ENCODE measurements at places on chromosomes 2 and 18. TPM values are rescaled to one million over a fixed set of nuclear protein-coding genes. Genes with fewer than 3 reads are reported as not detected.
A peak's percentile ranks its signal among the peaks of the same experiment; 100 is the strongest.

DNA sequence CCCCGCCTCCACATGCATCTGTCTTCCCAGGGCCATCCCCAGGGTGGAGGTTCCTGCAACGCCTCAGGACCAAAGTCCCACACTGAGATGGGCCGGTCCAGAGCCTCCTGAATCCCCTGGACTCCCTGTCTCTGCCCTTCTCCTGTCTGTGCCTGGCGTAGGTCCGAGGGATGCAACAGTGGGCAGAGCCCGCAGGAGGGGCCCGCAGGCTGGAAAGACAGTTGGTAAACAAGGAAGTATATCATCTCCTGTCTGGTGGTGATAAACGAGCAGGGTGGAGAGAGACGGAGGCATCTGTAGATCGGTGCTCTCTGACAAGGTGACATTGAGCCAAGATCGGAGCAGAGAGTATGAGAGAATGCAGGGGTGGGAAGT lies 72.6 kb upstream of the RAB6C start:
- H3K27ac ChIP-seq: no peak overlapping the region
- H3K36me3 ChIP-seq: no peaks in the 10 kb centered on the region
- H3K4me1 ChIP-seq: no peaks in the 10 kb centered on the region
- no peaks in the 10 kb centered on the region for H3K27me3 ChIP-seq

DNA sequence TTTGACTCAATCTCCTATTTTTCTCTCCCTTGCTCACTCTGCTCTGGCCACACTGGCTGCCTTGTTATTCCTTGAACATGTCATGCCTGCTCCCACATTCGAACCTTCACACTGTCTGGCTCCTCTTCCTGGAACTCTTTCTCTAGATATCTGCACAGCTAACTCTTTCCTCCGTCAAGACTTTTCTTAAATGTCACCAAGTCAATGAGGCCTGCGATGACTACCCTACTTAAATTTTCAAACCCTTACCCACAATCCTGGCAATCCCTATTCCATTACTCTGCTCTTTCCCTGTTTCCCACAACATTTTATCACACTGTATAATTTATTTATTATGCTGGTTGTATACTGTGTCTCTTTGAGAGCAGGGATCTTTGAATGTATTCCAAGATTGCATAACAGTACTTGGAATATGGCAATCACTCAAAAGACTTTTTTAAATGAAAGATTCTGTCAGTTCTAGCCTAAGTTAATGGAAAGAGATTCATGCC lies 206.2 kb downstream of the SRBD1 start:
- H3K27me3 ChIP-seq: peaks cover 1% of the 10 kb centered on the region
- DNase-seq: no peak
- H3K4me1 ChIP-seq: peaks cover 3% of the 10 kb centered on the region
- peaks cover under 1% of the 10 kb centered on the region for H3K36me3 ChIP-seq

GRCh38 chr2:119249855-119250717 lies 26.5 kb downstream of the STEAP3 start:
- no peak overlapping the region for H3K4me3 ChIP-seq
- no peak for DNase-seq
- peaks cover 3% of the 10 kb centered on the region for H3K36me3 ChIP-seq

- peaks cover 11% of the 10 kb centered on the region for H3K4me1 ChIP-seq
- H3K27ac ChIP-seq: no peak overlapping the region
- peaks cover 17% of the 10 kb centered on the region for H3K27me3 ChIP-seq
- H3K4me3 ChIP-seq: no peak overlapping the region
Observed at GRCh38 chr2:42030829-42031228, 17.0 kb upstream of the PKDCC start.

- H3K27ac ChIP-seq: no peak overlapping the region
- no peak for DNase-seq
- no peaks in the 10 kb centered on the region for H3K36me3 ChIP-seq
- no peaks in the 10 kb centered on the region for H3K4me1 ChIP-seq
- no peak overlapping the region for H3K4me3 ChIP-seq
Observed at GRCh38 chr2:158731386-158731785, 63.7 kb upstream of the DAPL1 start.

DNA sequence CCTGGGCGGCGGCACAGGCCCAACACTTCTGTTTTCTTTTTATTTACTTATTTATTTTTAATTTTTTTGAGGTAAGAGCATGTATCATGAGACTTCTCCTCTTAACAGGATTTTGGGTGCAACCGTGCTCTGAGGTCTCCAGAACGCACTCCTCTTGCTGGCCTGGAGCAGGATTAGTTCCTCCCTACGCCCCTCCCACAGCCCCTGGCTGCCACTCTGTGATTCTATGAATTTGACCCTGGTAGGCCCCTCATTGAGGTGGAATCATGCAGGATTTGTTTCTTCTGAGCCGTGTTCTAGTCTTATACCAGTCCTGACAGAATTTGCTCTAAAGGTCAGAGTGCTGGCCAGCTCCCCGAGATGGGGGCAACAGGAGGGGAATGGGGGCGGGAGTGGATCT lies 106.5 kb upstream of the HS6ST1 start:
- no peaks in the 10 kb centered on the region for H3K4me1 ChIP-seq
- no peaks in the 10 kb centered on the region for H3K36me3 ChIP-seq
- H3K27ac ChIP-seq: no peak overlapping the region
- peaks cover 3% of the 10 kb centered on the region for H3K27me3 ChIP-seq
- H3K4me3 ChIP-seq: no peak overlapping the region

UGT1A4 gene
- not detected for polyA plus RNA-seq

DNA sequence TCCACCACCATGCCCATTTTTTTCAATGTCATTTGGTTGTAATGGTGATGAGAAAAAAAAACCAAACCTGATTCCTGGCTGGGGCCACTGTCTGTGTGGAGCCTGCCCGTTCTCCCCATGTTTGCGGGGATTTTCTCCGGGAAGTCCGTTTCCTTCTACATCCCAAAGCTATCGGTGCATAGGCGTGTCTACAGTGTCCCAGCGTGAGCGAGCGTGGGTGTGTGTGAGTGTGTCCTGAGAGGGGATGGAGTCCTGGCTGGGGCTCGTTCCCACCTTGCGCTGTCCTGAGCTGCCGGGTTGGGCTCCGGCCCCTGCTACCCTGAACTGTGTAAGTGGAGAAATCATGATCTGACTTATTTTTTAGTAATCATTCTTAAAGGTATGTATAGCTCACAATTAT lies 7.3 kb upstream of the ZAP70 start:
- H3K4me3 ChIP-seq: no peak overlapping the region
- peaks cover 2% of the 10 kb centered on the region for H3K36me3 ChIP-seq
- H3K27me3 ChIP-seq: no peaks in the 10 kb centered on the region
- no peak overlapping the region for H3K27ac ChIP-seq

GRCh38 chr2:223465793-223466192 lies 136.4 kb downstream of the SCG2 start:
- H3K4me3 ChIP-seq: no peak overlapping the region
- no peak for DNase-seq
- H3K36me3 ChIP-seq: no peaks in the 10 kb centered on the region
- H3K4me1 ChIP-seq: no peaks in the 10 kb centered on the region
- H3K27ac ChIP-seq: no peak overlapping the region

DNA sequence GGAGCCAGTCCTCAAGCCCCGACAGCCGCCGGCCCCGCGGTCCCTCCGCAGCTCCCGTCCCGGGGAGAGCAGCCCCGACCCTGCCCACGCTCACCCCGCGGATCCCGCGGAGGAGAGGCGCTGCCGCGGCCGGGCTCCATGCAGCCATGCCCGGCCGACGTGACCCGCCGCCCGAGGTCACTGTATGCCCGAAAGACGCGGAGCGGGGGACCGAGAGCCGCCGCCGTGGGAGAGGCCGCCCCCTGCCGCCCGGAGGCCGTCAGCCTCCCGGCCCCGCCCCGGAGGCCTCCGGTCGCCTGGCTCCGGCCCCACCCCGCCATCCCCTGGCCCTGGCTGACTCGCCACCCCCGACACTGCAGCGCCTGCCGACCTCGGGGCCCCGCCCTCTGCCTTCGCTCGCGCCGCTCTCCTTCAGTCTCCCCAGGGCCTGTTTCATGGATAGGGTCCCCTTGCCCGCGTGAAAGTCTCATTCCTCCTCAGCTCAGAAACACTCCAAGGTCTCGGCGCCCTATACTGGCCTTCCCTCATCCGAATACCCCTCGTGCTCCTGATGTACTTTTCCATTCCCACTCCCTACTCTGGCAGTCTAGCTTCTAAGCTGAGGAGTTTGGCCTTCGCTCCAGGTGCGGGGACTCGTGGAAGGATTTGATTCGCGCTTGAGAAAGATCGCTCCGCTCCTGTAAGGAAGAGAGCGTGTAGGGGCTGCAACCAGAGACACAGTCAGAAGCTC lies at the start of gene BOLA3:
BOLA3 (minus strand) TSS at position 186 of the 730 bp plus-strand sequence; CDS start at position 148, 38 bp downstream.
- no peak within 1 kb of the TSS for H3K27ac ChIP-seq
- H3K4me3 ChIP-seq: no peak within 1 kb of the TSS
- peaks cover under 1% of the 10 kb centered on the region for H3K36me3 ChIP-seq
- no peaks in the 10 kb centered on the region for H3K4me1 ChIP-seq
- DNase-seq: peak; percentile 85

DNA sequence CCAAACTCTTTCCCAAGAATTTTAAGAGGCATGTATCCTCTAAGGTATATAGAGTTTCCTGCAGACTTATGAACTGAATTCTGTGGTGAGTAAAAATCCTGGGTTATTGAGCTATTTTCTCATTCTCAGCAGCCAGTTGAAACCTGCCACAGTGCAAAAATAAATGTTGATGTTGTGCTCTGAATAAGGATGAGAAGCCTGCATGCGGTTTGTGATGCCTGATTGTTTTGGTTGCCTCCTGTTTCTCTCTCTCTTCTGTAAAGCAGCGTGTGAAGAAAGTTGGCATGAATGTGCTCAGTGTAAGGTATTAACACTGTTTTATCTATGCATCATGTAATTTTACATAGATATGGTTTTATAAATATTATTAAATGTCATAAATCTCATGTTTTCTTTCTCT lies 452.6 kb downstream of the CDH2 start:
- no peak overlapping the region for H3K27ac ChIP-seq
- H3K27me3 ChIP-seq: no peaks in the 10 kb centered on the region
- no peak for DNase-seq
- H3K36me3 ChIP-seq: peaks cover 5% of the 10 kb centered on the region

- H3K36me3 ChIP-seq: no peaks in the 10 kb centered on the region
- no peaks in the 10 kb centered on the region for H3K4me1 ChIP-seq
- no peak overlapping the region for H3K27ac ChIP-seq
- H3K4me3 ChIP-seq: no peak overlapping the region
Observed at GRCh38 chr2:18346344-18346743, 214.1 kb downstream of the RDH14 start.

ASAP2 gene
- 0.04 TPM for polyA plus RNA-seq

NBEAL1 gene
- polyA plus RNA-seq: 6.4 TPM

DNA sequence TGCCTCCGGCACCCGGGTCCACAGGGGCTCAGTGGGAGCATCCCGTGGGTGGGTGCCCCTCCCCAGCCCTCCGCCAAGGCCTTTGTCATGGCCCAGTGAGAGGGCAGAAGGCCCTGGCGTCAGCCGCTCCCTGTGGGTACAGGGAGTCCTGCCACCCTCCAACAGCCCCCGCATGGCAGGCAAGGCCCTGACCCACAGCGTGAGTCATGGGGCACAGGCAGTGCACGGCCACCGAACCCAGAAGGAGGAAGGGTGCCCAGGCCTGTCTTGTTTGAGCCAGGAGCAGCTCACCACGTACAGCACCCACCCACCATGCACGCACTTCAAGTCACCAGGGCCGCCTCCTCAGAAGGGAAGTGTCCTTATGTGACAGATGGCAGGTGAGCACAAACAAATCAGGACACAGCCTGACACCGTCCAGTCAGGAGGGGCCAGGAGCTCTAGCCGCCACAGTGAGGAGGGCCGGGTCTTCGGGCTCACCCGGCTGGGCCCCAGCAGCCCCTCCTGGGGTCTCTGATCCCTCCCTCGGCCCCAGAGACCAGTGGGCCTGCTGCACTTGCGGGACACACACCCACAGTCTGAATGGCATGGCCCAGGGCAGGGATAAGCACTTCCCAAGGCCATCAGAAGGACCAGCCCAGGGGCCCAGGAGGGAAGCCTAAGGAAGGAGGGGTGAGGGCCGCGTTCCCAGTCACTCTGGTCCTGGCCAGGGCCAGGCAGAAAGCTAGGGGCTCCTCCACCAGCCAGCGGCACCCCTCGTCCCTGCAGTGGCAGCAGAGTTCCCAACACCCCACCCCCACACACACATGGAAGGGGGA lies 25.8 kb downstream of the BIN1 start:
- H3K4me3 ChIP-seq: peak overlapping the region; percentile 93
- H3K27ac ChIP-seq: peak overlapping the region; percentile 98
- peaks cover 30% of the 10 kb centered on the region for H3K27me3 ChIP-seq
- H3K36me3 ChIP-seq: no peaks in the 10 kb centered on the region
- DNase-seq: peak; percentile 73
- peaks cover 93% of the 10 kb centered on the region for H3K4me1 ChIP-seq

- peak; percentile 43 for DNase-seq
- H3K27me3 ChIP-seq: peaks cover 8% of the 10 kb centered on the region
- peak overlapping the region; percentile 91 for H3K27ac ChIP-seq
- no peaks in the 10 kb centered on the region for H3K36me3 ChIP-seq
- peak overlapping the region; percentile 91 for H3K4me3 ChIP-seq
Observed at GRCh38 chr2:190627448-190628412, 21.2 kb upstream of the NAB1 start.

DNA sequence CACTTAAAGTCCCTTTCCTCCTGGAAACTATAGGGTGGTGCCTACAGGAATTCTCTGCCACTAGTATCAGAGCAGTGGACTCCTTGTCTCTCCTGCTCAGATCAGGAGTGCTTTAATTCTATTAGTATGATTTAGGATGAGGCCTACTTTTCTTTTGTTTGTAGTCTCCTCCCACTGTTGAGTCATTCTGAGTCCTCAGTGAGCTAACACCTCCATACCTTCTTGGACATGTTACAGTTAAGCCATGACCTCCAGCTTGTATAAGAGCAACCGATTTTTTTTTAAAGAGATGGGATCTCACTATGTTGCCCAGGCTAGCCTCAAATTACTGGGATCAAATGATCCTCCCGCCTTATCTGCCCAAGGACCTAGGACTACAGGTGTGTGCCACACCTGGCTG lies 48.7 kb upstream of the OTOF start:
- no peak overlapping the region for H3K4me3 ChIP-seq
- no peak for DNase-seq
- peaks cover 1% of the 10 kb centered on the region for H3K27me3 ChIP-seq
- H3K36me3 ChIP-seq: no peaks in the 10 kb centered on the region
- H3K4me1 ChIP-seq: no peaks in the 10 kb centered on the region

- no peak overlapping the region for H3K27ac ChIP-seq
- DNase-seq: no peak
- no peak overlapping the region for H3K4me3 ChIP-seq
- H3K36me3 ChIP-seq: peaks cover 6% of the 10 kb centered on the region
Observed at GRCh38 chr2:207831584-207832248, 62.0 kb upstream of the FZD5 start.

- no peaks in the 10 kb centered on the region for H3K36me3 ChIP-seq
- H3K27me3 ChIP-seq: no peaks in the 10 kb centered on the region
- H3K27ac ChIP-seq: no peak overlapping the region
- no peak for DNase-seq
- H3K4me3 ChIP-seq: no peak overlapping the region
Observed at GRCh38 chr2:223519471-223519870, 82.7 kb downstream of the SCG2 start.

GRCh38 chr2:149538138-149538833 lies 49.3 kb downstream of the MMADHC start:
- no peaks in the 10 kb centered on the region for H3K27me3 ChIP-seq
- H3K4me1 ChIP-seq: no peaks in the 10 kb centered on the region
- H3K27ac ChIP-seq: no peak overlapping the region
- H3K4me3 ChIP-seq: no peak overlapping the region
- H3K36me3 ChIP-seq: no peaks in the 10 kb centered on the region

- H3K4me1 ChIP-seq: peaks cover 3% of the 10 kb centered on the region
- H3K27ac ChIP-seq: peak overlapping the region; percentile 26
- no peak for DNase-seq
Observed at GRCh38 chr2:221025398-221025797, 546.7 kb downstream of the EPHA4 start.

GRCh38 chr2:68992341-68992740 lies 17.9 kb downstream of the GKN1 start:
- no peak overlapping the region for H3K27ac ChIP-seq
- no peak overlapping the region for H3K4me3 ChIP-seq
- H3K27me3 ChIP-seq: peaks cover 12% of the 10 kb centered on the region
- no peaks in the 10 kb centered on the region for H3K4me1 ChIP-seq
- no peaks in the 10 kb centered on the region for H3K36me3 ChIP-seq

TGIF1 gene
- 16.0 TPM for polyA plus RNA-seq

ALPI gene
- polyA plus RNA-seq: not detected
